IMR-90 (cell line): ENCODE measurements at places on chromosomes 6 and 20. TPM values are rescaled to one million over a fixed set of nuclear protein-coding genes. Genes with fewer than 3 reads are reported as not detected.
A peak's percentile ranks its signal among the peaks of the same experiment; 100 is the strongest.

DNA sequence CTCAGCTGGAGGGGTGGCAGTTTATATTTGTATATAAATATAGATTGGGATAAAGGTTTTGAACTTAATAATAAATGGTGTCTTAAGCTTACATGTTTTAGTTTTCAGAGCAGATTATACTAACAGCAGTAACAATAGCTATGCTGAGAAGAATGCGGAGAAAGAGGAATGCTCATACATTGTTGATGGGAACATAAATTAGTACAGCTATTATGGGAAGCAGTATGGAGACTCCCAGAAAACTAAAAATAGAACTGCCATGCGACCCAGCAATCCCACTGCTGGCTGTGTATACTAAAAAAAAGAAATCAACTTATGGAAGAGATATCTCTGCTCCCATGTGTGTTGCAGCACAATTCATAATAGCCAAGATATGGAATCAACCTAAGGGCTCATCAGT is 127.9 kb downstream of the BCKDHB start:
- H3K27ac ChIP-seq = no peak overlapping the region
- no peaks in the 10 kb centered on the region; the same call in 1 of the 2 replicates for H3K36me3 ChIP-seq
- DNase-seq = peak; percentile 7

The TPBG gene
- total RNA-seq = 19.7 and 20.0 TPM in 2 replicates

GRCh38 chr20:9993137-9993536 is 41.6 kb upstream of the ANKEF1 start:
- H3K27ac ChIP-seq = no peak overlapping the region
- no peak for DNase-seq
- H3K4me1 ChIP-seq = no peaks in the 10 kb centered on the region
- H3K4me3 ChIP-seq = no peak overlapping the region

GRCh38 chr20:31472395-31473330 is 2.3 kb downstream of the DEFB124 start:
- H3K36me3 ChIP-seq = no peaks in the 10 kb centered on the region
- no peak overlapping the region for H3K4me3 ChIP-seq
- DNase-seq = no peak
- H3K27me3 ChIP-seq = peaks cover 32% of the 10 kb centered on the region
- H3K27ac ChIP-seq = no peak overlapping the region

DNA sequence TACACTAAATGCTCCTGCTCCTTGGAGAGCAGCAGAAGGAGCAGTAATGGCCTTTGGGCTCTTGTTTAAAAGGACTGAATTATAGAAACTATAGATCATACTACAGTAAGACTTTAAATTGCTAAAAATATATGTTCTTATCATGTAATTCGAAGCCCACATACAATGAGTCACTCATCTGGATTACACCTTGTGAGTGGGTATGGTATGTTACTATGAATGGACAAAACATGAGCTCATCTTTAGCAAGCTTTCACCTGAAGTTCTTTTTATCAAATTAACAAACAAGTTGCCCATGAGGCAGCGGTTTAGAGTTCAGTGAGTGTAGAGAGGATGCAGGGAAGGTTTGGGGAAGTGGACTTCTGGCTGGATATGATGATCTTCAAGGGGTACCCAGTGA is 114.4 kb upstream of the CCN2 start:
- no peaks in the 10 kb centered on the region for H3K27me3 ChIP-seq
- H3K4me3 ChIP-seq = no peak overlapping the region
- H3K27ac ChIP-seq = no peak overlapping the region
- peaks cover 10% of the 10 kb centered on the region; the same call in 1 of the 2 replicates for H3K4me1 ChIP-seq
- peak; percentile 69 for DNase-seq

DNA sequence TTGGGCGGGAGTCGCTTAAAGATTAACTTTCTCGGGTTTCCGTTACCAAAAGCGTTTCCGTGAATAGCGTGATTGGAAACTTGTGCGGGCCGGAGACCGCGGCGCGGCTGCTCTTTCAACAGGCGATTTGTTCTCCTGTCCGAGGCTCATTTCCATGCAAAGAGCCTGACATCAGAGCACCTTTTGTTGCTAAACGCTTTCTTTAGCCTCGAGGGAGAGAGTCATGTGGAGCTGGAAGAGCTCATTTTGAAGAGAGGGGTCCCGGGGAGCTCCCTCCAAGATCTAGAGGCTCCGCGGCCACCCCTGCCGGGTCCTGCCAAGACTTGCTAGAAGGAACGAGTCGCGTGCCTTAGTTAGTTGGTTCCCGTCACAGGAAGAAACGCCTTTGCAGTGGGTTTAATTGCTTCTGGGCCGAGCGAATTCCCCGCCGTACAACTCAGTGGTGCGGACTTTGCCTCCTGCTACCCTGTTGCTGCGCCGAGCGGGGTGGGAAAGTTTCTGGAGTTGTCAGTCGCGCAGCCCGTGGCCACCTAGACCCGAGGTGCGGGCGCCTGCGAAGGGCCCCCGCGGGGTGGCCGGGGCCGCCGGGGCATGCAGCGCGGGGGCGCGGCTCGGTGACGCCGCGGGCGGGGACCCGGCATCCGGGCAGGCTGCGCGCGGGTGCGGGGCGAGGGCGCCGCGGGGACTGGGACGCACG is at the start of gene SASH1:
TSS of gene SASH1 (plus strand) at position 489 of the 697 bp plus-strand sequence. CDS start 230 bp downstream, outside the sequence.
- peak within 1 kb of the TSS; percentile 95 for H3K27ac ChIP-seq
- DNase-seq = peak; percentile 77
- no peaks in the 10 kb centered on the region for H3K27me3 ChIP-seq
- peaks cover 4% of the 10 kb centered on the region; the same call in 1 of the 2 replicates for H3K4me1 ChIP-seq
- peak within 1 kb of the TSS; percentile 62 for H3K4me3 ChIP-seq
- no peaks in the 10 kb centered on the region for H3K36me3 ChIP-seq

DNA sequence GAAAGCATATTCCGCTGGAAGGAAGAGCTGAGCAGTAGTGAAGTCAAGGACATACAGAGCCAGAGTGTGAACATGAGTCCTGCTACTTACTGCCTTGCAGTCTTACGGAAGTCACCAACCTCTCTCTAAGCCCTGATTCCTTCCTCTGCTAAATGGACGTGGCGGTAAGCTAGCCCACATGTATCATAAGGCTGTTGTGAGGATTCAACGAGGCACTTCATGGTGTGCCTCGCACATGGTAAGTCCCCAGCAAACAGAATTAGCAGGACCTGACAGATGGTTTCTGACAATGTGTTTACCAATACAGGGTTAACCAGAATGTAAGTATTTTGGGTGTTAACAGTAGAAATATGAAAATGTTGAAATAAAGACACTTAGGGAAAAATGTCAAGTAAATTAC is 93.2 kb downstream of the IRF4 start:
- H3K27ac ChIP-seq = no peak overlapping the region
- H3K36me3 ChIP-seq = peaks cover 16% of the 10 kb centered on the region
- H3K4me1 ChIP-seq = no peaks in the 10 kb centered on the region

DNA sequence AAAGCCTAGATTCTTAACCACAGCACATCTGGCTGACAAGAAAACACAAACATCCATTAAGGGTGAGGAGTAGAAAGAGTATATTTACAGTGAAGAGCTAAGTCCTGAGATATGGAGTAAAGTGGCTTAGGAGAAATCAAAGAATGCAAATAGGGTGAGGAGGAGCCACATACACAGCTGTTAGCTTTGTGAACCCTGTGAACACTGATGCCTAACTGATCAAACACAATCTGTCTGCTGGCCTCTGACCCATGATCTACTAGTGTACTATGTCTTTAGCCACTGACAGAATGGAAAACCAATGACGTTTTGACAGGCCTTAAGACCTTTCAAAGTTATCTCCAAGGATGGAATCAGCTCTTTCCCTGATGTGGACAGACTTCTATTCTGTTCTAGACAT is 75.2 kb downstream of the ZHX3 start:
- H3K27ac ChIP-seq = no peak overlapping the region
- DNase-seq = no peak
- H3K27me3 ChIP-seq = no peaks in the 10 kb centered on the region

The LHFPL5 gene
- not detected in 2 replicates for total RNA-seq
